Mesothelial cell of epicardium (in vitro differentiated cells): ENCODE measurements at places on chromosomes 3 and 15.

DNA sequence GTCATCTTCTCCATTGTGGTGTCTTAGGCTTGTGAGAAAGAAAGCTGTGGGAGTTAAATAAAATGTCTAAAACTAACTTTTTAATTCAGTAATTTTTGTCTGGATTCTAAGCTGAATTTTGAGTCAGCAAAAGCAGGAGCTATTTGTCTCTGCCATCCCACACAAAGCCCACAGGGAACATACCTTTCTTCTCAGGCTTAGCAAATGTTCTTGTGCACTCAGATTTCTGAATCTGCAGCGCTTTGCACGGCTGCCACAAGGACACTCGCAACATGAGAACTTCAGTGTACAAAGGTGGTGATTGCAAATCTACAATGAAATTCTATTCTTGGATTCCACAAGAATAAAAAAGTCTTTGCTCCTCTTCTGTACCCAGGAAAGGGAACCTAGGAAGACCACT lies 88.2 kb upstream of the RNF7 start:
- DNase-seq: no peak

- peak; percentile 68 for DNase-seq
Observed at GRCh38 chr15:23648920-23649515, 1.4 kb upstream of the MAGEL2 start.

DNA sequence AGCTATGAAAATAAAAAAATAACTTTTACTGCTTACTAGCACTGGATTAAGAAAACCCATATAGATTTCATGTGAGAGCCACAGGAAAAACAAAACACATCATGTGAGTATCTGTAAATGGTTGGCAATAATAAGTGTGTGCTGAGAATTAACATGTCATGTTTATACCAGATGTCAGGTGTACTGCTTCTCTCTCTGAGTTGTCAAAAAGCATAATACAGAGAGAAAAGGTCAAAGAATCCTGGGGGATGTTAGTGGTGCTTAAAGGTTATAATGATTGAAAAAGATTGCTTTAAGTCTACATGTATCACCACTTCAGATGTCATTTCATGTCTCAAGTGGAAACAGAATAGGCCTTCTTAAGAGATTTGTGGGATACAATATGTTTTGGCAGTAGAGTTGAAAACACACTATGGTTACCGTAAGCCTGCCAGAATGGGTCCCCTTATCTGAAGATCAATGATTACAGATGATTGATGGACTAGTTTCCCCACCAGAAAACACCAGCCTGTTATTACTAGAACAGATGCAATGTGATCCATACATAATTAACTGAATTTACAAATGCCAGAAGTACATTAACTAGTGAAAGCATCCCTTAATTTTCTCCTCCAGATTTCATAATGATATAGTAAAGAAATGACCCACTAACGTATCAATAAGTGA lies 204.1 kb downstream of the CNTN3 start:
- DNase-seq: no peak

GRCh38 chr15:100108846-100109245 lies 232.9 kb downstream of the ADAMTS17 start:
- DNase-seq: no peak

- no peak for DNase-seq
Observed at GRCh38 chr15:59685737-59686297, 3.3 kb downstream of the BNIP2 start.

GRCh38 chr15:55133972-55134371 lies 62.8 kb downstream of the RSL24D1 start:
- DNase-seq: no peak

- DNase-seq: no peak
Observed at GRCh38 chr15:62867844-62868243, 174.7 kb upstream of the TPM1 start.

GRCh38 chr3:37945807-37946530 lies 44.6 kb upstream of the VILL start:
- DNase-seq: peak; percentile 50

DNA sequence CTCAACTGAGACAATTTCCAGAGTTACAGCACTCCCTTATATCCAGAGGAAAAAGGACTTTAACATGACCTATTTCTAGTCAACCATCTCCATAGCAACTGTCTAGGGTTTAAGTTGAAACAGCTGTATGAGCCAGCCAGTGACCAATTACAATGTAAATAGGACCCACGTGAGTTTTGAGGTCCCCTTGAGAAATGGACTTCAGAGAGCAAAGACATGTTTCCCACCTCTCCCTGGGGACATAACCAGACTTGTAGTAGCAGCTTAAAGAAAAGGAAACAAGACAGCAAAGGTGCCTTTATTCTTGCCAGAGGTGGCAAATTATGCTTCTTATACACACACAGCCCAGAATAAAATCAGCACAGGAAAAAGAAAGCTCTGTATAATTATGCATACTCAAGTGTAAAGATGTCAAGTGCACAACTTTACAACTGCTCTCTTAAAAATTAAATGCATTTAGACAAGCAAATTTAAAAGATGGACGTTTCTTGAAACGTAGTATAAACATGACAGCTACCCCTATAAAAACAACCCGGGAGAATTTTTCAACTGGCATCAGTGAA lies 40.2 kb downstream of the SUMF1 start:
- DNase-seq: no peak

- no peak for DNase-seq
Observed at GRCh38 chr3:50256978-50257890, 11.7 kb upstream of the SEMA3B start.

GRCh38 chr3:32282578-32283154 lies 44.2 kb downstream of the CMTM8 start:
- DNase-seq: no peak
